ENCODE measurements at places on chromosomes 3 and 15.

DNA sequence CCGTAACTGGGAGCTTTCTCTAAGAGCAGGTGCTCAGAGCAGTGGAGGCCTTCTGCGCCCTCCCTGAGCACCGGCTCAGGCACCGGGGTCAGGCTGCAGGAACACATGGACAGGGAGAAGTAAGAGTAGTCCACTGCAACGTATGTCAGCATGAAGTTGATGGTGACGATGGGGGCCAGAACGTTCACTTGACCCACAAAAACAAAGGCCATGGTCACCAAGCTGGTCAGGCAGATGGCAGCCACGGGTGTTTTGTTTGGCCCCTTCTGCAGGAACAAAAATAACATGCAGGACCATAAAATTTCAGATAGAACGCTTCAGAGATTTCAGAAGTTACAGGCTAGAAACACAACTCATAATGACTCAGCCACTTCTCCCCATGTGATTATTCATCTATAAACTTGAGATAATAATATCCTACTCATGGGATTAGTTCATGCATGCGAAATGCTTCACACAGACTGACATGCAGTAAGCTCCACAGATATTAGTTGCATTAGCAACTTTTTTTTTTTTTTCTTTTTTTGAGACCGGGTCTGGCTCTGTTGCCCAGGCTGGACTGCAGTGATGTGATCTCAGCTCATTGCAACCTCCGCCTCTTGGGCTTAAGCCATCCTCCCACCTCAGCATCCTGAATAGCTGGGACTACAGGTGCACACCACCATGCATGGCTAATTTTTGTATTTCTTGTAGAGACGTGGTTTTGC is 52.2 kb upstream of the HEG1 start:
- no peak for DNase-seq

- DNase-seq, result no peak
These were observed 107.1 kb downstream of the OXSM start for GRCh38 chr3:25897019-25897418.

- no peak for DNase-seq
These were observed 12.4 kb downstream of the ADIPOQ start for GRCh38 chr3:186854954-186855353.

DNA sequence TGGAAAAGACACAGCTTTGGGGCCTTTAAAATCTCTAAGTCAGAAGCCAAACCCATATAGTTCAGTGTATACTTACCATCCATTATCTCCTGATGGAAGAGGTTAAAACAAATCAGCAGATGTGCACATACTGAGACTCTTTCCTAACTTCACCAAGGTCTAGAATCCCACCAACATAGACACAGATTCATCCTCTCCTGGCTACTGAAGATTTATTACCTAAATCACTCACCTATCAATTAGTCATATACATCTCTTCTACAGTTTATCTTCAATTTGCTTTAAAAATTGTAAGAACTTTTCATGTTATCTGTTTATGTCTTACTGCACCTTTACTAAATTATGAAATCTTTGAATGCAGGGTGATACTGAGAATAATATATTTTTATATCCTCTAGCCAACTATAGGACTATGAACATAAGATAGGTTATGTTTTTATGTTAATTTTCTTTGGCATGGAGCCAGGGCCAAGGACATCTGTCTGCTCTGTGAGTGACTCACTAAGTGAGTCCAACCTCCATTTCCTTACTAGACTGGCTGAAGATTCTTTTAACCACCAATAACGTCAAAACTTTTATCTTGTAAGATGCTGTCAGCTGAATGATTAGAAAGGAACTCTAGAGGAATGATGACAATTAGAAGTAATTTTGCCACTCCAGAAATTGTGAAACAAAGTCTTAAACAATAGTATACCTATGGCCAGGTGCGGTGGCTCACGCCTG is 397.6 kb downstream of the FOXP1 start:
- DNase-seq, result no peak

DNA sequence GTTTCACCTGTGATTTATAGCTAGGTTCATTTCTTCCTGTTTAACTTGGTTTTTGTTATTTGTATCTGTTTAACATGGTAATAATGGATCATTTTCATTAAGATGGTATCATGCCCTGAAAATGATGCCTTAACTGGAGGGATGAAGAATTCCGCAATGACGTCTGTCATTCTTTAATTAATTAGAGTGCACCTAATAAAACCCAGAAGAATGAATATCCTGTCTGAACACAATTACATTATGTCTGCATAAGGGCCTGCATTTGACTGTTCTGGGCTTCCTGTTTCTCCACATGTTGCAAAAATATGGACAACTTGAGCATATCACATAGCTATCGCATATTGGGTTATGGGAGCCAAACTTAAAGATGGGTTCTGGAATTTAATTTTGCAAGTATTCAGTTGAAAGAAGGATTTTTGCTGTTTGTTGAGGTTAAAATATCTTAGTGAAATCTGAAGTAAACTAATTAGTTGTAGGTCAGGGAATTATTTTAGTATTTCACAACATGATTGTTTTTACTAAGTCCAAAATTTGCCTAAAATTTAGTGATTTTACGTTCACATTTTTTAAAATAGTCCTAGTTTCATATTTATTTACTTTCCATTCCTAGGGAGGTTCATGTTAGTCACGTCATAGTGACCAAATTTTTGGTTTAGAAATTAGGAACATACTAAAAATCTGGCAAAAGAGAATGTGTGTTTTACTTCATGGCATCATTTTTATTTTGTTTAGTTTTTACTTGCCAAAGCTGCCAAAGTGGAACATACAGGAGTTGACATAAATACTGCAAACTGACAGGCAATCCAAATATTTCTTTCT is 321.0 kb upstream of the TGFBR2 start:
- DNase-seq, result no peak

- DNase-seq, result no peak
These were observed 55.4 kb downstream of the LIPC start for GRCh38 chr15:58487041-58487723.

GRCh38 chr3:130851277-130851676 is 42.6 kb upstream of the ATP2C1 start:
- no peak for DNase-seq
